ENCODE measurements at places on chromosomes 2 and 18.

- no peak for DNase-seq
Observed at GRCh38 chr2:66543257-66543767, 108.4 kb downstream of the MEIS1 start.

DNA sequence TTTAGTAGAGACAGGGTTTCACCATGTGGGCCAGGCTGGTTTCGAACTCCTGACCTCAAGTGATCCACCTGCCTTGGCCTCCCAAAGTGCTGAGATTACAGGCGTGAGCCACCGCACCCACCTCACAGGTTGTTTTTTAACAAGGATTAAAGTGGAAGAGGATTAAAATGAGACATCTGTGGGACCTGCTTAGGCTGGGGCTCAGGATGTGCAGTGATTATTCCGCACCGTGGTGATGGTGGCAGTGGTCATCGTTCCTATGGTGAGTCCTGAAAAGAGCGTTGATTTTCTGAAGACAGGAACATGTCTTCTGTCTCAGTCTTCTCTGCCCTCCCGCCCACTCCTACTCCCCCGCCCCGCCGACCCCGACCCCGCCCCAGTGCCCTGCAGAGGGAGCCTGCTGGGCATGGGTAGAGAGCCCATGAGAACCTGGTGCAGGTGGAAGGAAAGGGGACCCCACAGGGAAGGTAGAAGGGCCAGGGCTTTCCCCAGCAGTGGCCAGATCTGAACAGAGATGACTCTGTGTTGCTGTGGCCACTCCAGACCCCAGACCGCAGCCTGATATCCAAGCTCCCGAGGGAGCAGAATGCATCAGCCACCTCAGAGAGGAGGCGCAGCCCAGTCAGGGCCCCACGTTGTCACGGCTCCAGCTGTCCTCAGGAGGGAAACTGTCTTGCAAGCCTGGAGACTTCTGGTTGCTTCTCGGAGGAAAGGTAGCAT is 34.5 kb upstream of the FOSL2 start:
- DNase-seq: no peak

- no peak for DNase-seq
Observed at GRCh38 chr2:157476953-157477709, 33.2 kb upstream of the CYTIP start.

GRCh38 chr2:149828520-149829210 is 241.1 kb upstream of the MMADHC start:
- DNase-seq: no peak

DNA sequence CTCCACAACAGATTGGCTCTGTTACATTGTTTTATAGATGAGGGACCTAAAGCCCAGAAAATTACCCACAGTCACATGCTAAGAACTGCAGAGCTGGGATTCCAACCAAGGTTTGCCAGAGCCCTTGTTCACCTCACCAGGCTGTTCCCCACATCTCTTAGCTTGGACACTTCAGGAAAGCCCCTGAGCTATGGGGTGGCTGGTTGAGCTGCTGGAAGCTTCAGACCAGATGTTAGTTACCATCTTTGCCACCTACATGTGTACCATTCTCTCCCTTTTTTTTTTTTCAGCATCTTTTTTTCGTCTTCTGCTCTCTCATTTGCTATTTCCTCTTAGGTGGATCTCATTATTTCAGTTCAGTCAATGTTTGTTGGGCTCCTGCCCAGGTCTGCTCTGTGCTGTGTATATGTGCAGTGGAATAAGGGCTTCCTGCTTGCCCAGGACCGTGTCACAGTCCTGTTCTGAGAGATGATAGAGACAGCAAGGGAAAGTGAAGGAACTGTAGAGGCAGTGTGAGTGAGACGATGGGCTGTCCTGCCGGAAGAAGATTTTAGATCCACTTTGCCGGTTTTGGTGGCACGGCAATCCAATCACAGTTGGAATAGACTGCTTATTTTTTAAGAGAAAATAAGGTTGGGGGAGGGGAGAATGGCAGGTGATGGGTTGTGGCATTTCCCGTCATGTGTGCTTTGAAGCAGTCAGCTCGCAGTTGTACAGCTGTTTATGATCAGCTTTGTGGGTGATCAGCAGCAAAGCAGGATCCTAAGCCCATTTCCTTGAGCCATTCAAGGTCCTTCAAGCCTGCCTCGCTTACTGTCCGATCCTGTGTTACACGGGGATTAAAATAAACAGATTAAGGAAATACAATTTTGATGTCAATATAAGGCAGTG is 152.6 kb downstream of the RTN4 start:
- DNase-seq: no peak
